ENCODE measurements at places on chromosomes 4 and X.

GRCh38 chr4:61505773-61506685 is 305.9 kb downstream of the ADGRL3 start:
- DNase-seq = no peak

- DNase-seq = no peak
Observed at GRCh38 chrX:18887825-18888212, 96.1 kb downstream of the PHKA2 start.

DNA sequence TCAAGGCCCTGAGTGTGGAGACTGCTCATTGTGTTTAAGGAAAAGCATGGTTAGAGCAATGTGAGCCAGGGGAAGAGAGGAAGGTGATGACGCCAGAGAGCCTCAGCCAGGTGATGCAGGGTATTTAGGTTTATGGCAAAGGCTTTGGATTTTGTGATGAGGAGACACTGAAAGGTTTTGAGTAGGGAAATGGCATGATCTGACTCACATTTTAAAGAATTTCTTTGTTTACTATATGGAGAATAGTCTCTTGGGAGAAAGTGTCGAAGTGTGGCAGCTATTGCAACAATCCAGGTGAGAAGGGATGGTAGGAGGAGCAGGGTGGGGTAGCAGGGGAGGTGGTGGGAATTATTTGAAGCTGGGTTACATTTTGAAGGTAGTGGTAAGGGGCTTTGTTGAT is 293.4 kb upstream of the IGFBP7 start:
- no peak for DNase-seq

DNA sequence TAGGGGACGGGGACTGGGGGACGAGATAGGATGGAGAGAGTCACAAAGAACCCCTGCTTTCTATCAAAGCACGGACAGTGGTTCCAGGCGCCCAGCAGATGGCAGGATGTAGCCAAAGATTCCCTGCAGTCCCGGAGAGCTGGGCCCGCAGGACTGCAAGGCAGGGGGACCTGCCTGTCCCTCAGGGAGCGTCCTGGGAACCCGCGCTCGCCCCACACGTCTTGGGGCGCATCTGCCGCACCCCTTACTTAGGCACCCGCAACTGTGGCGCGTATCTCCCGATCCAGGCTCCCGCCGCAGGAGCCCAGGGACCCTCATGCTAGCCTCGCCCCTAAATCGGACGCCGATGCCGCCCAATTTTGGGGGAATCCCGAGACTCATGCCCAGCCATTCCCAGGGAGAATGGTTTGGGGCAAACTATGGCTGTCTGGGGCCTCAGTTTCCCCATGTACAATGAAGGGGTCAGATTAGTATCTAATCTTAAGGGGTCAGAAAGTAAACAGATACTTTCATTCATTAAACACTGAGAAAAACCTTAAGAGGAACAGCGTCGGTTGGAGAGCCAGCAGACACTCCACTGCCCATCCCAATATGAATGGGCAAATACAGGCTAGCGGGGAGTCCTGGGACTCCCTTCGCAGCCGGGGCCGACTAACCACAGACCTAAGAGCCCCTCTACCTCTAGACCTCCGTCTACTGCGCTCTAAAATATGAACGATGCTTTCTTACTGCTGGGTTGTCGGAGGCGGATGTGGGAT is 581 bp upstream of the STK32B start:
- DNase-seq = peak; percentile 72

GRCh38 chr4:112172180-112172579 is 26.9 kb downstream of the FAM241A start:
- DNase-seq = no peak

- DNase-seq = no peak
Observed at GRCh38 chr4:16687845-16688244, 210.6 kb downstream of the LDB2 start.

- DNase-seq = no peak
Observed at GRCh38 chr4:70759126-70759525, 37.4 kb downstream of the RUFY3 start.

GRCh38 chr4:2336659-2337058 is 74.8 kb upstream of the MXD4 start:
- DNase-seq = no peak

- DNase-seq = no peak
Observed at GRCh38 chr4:119962631-119963030, 104.0 kb downstream of the MAD2L1 start.

GRCh38 chr4:7425124-7425523 is 9.6 kb downstream of the PSAPL1 start:
- peak; percentile 38 for DNase-seq

- no peak for DNase-seq
Observed at GRCh38 chr4:185774845-185775680, 36.9 kb downstream of the SORBS2 start.

- DNase-seq = no peak
Observed at GRCh38 chr4:138890891-138891570, 124.5 kb upstream of the NOCT start.

GRCh38 chr4:113094802-113095201 is 45.3 kb downstream of the ANK2 start:
- no peak for DNase-seq

- DNase-seq = peak; percentile 67
Observed at GRCh38 chr4:8675383-8675782, 82.8 kb downstream of the CPZ start.

All from RWPE2 (cell line).